HAP-1 (cell line): ENCODE measurements at places on chromosomes 2 and 18.
A peak's percentile ranks its signal among the peaks of the same experiment; 100 is the strongest.

DNA sequence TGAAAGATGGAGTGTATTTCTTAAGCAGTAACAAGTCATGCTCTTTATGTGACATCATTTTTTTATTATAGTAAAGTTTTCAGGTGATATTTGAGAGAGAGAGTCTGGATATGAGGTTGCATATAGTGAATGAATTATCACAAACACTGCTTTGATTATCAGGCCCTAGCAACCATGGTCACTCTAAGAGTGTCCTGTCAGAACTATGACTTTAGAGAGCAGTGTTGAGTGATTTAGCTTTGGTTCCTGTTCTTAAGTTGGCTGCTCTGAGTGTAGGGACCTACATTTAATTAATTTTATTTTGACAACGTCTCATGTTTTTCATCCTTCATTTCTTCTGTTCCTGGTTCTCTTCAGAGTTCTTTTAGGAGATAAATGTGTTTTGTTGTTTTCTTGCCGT, 275.5 kb downstream of the KCNJ3 start:
- DNase-seq: no peak

DNA sequence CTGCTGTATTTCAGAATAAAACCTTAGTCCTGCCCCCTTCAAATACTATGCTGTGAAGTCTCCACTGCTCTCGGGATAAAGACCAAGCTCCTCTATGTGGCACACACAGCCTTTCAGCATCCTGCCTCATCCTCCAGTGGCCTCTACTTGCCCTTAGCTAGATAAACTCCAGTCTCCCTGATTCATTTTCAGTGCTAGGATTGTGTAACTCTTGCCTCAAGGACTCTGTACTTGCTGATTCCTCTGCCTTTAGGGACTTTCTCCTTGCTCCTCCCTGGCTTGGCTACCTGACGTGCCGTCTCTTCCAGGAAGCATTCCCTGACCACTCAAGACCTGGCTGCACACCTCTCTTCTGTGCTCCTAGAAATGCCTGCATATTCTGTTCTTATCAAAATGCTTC, 416.7 kb downstream of the MTX2 start:
- DNase-seq: no peak

GRCh38 chr18:3901042-3901441, 451.1 kb downstream of the TGIF1 start:
- no peak for DNase-seq

DNA sequence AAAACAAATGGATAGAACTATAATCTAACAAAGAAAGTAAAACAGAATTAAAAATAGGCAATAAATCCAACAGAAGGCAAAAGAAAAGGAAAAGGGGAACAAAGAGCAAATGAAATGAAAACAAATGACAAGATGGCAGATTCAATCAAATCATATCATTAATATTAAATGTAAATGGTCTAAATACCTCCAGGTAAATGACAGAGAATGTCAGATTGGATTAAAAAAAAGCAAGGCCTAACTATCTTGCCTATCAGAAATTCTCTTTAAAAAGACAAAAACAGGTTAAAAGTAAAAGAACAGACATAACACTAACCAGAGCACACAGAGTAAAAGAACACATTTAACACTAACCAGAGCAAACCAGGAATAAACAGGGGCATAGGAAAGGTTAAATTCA, 63.1 kb upstream of the TMEM247 start:
- no peak for DNase-seq

- DNase-seq: no peak
Observed at GRCh38 chr2:216286616-216287231, 85.6 kb downstream of the MARCHF4 start.

DNA sequence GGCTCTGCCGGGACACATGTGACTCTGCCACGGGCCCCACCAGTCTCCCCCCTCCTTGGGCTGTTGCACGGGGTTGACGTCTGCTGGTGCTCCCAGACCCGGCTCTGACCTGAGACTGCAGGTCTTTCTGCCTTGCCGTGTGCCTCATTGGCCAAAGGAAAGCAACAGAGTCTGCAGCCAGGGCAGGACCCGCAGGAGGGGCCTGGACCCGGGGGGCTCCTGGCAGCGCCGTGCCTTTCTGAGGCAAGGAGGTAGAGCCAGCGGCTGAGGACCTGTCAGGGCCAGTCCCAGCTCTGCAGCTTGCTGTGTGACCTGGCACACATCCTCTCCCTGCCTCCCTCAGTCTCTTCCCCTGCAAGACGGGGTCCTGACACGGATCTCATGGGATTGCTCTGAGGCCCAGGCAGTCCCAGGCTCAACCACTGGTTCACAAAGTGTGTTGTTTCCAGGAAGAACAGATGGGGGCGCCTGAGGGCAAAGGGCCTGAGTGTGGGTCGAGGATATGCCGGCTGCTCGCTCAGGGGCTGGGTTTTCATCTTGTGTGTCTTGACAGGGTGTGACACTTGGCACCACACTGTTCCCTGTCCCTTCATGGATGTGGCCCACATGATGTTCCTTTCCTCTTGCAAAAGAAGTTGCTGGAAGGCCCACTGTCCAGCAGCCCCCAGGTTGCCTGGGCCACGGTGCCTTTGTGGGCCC, 9.0 kb downstream of the CAPN10 start:
- peak; percentile 72 for DNase-seq

DNA sequence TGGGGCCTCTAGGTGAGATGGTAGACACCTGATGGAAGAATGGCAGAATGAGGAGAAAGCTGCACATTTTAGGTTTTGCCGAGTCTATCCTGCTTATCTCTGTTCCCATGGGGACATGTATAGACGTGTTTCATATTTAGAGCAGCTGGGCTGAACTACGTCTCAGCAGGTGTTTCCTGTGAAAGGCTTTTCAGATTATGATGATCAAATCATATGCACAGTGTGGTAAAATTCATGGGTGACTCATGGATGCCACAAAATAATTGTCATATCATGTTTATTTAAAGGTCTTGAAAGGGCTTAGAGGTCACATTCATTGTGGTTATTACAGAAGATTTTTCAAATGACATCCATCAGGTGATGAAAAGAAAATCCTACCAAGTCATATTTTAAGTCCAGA, 90.5 kb downstream of the ICOS start:
- DNase-seq: no peak

GRCh38 chr2:162254236-162254871, 11.1 kb upstream of the FAP start:
- DNase-seq: no peak

DNA sequence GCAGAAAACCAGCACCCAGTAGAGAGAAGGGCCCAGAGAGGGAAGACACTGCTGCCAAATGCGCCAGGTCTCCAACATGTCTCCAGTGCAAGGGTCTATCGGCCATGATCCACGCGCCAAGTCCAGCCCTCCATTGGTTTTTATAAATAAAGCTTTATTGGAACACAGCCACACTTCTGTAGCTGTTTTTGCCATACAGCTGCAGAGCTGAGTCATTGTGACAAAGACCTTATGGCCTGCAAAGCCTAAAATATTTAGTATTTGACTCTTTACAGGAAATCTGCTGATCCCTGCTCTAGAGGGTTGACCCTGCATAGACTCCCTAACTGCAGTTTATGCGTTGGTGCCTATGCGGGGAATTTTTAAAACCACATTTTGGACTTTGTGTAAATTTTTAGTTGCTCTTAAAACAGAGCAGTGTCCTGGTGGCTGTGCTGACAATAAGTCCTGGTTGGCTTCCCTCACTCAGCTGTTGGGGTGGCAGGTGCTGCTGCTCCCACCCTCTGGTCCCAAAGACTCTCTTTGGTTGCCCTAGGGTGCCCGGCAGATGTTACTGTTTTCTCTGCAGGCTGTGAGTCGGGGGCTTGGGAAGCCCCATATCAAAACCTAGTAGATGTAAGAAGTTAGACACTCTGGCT, 154.9 kb downstream of the CTIF start:
- no peak for DNase-seq
